ENCODE measurements at places on chromosomes 7 and 10.

DNA sequence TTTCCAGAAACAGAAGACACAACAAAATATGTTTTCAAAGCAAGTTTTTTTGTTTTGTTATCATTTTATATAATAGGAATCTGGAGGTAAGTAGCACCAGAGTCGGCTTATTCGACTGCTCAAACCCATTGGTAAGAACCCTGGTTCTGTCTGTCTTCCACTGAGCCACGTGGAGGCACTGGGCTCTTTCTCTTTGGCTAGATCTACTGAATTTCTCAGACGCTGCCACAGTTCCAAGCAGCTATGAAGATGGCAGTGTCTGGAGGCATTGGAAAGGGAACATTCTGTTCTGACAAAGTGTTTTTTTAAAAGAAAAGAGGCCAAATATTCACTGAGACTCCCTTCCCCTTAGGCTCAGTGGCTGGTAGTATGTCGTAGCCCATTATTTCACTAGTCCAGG, 338.8 kb downstream of the NRG3 start:
- no peak for DNase-seq

DNA sequence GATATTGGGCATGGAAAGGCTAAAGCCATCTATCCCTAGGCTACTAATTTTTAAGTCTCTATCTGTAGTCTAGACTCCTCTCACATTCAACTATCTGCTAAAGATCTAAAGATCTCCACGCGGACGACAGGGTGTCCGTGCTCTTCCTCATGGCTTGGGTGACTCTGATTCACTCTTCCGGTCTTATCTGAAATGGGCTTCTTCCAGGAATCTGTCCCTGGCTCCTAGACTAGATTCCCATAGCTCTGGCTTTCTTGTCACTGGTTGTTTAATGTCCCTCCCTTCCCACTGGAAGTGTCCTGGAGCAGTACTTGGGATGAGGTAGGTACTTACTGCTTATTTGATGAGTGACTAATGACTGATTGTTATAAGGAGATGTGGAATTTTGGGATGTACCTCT, 62.0 kb upstream of the PODXL start:
- DNase-seq: no peak

DNA sequence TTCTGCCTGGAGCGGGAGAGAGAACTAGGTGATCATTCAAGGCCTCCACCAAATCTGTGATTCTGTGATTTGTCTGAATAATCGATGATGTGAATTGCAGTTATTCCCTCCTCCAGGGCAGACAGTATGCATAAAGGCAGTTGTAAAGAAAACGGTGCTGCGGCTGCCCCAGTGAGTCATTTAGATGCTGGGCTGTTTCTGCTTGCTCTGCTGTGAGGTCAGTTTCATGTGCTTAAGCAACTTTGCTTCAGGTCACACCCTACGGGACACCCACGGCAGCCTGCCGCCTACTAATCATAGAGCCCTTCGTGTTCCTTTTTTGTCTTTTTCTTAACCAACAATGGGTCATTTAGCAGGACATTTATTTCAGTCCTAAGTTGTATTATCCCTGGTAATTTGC, 158.1 kb upstream of the PITRM1 start:
- DNase-seq: no peak

- DNase-seq: no peak
Measured at GRCh38 chr10:124155781-124156435, 62.5 kb upstream of the CHST15 start.

- DNase-seq: no peak
Measured at GRCh38 chr10:37289833-37290464, 164.6 kb downstream of the ANKRD30A start.
